Neural crest cell (in vitro differentiated cells): ENCODE measurements at places on chromosomes 2 and 18. TPM values are rescaled to one million over a fixed set of nuclear protein-coding genes. Genes with fewer than 3 reads are reported as not detected.
A peak's percentile ranks its signal among the peaks of the same experiment; 100 is the strongest.

Gene AQP12A
- not detected in 2 replicates for total RNA-seq

Gene FAP
- 0.50 TPM in 1 of 2 replicates, not detected in the other for total RNA-seq

DNA sequence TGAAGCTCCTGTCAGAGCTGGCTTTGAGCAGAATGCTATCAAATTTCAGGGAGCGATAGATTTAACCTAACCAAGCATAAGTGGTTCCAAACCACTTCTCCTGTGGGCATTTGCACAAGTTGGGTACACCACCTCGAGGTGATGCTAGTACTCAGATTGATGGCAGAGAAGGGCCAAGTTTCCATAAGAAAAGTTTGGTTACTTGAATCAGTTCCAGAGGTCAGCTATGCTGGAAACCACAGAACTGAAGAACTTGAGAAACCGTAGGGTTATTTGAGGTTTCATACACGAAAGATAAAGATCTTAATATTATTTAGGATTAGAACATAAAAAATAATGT, 238.2 kb upstream of the SOX11 start:
- DNase-seq: no peak

DNA sequence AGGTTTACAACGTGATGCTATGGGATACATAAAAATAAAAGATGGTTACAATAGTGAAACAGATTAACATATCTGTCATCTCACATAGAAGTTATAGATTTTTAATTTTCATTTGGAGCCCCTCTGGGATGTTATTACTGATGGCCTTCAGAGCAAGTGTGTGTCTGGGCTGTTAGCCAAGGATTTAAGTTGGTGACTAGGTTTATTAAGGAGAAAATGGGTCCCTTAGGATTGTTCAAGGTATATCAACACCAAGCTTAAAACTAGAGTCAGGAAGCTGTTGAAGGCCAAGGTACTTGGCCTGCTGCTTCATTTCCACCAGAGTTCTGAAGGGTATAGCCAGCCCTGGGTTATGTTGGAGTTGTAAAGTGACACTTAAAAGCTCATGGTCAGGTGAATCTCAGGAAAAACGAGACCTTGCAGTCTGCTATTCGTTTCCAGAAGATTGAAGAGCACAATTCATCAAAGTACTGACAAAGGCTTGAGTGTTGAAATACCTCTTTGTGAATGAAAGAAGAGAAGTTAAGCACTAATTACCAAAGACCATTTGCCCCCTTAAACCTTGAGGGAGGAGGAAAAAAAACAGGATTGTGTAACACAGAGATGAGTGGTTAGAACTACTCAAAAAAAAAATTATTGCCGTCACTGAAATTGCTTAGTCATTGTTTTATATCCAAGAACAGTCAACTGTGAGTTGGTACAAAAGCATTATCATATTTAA, 48.4 kb downstream of the MAP2 start:
- DNase-seq: no peak

DNA sequence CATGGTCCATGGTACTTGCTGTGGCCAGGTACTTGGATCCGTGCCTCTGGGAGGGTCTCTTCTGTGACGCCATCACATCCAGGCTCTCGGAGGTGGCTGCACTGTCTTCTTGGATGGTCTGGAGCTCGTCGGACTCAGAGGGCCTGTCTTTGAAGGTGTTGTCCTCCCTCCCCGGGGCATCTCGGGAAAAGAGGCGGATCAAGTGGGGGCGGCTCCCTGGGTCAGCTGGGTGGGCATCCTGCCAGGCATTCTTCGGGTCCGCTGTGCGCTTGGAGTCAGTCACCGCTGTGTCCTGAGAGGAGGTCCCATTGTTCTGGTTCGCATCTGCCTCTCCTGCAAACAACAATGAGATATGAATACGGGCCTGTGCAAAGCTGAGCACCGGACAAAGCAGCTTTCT, 115.6 kb downstream of the MBP start:
- no peak for DNase-seq

Gene IL1RN
- total RNA-seq: not detected in 2 replicates

Gene DCDC2C
- not detected in 2 replicates for total RNA-seq

Gene TWIST2
- 0.96 and 1.1 TPM in 2 replicates for total RNA-seq

GRCh38 chr2:16608661-16609643, 56.7 kb downstream of the CYRIA start:
- DNase-seq: peak; percentile 99

DNA sequence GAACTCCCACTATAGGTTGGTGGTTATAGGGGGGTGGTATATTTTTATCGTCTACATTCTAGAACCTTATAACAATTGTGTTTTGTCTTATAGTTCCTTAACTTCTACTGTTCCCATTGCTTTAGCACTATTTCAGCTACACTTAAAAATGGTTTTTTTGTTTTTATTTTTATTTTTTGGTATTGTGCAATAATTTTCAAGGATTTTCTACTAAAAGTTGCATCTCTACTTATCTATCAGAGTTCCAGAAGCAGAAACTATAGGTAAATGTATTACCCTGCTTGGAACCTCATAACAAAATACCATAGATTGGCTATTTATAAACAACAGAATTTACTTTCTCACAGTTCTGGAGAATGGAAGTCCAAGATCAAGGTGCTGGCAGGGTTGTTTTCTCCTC, 981.6 kb upstream of the CNTNAP5 start:
- no peak for DNase-seq

DNA sequence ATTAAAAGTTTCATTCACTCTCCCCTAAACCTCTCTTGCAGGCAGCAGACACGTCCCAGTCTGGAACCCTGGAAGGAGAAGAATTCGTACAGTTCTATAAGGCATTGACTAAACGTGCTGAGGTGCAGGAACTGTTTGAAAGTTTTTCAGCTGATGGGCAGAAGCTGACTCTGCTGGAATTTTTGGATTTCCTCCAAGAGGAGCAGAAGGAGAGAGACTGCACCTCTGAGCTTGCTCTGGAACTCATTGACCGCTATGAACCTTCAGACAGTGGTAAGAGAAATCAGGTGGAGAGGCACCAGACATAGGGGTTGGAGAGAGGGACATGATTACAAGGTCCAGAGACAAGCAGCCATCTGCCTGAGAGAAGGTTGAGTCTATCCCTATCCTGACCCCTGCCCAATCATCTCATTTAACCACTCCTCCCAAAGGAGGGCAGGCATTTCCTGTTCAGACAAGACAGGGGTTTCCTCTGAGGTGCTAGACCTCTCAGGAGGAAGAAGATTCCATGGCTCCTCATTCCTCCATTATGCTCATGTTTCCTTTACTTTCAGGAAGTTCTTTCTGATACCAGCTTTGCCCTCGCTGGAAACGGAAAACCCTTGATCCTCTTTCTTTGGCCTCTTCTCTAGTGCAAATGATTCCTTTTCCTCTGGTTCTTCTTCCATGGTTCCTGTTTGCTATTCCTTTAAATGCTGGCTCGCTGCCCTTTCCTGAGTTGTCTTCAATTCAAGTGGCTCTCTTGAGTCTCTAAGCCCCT, 15.1 kb downstream of the PLCD4 start:
- DNase-seq: no peak

DNA sequence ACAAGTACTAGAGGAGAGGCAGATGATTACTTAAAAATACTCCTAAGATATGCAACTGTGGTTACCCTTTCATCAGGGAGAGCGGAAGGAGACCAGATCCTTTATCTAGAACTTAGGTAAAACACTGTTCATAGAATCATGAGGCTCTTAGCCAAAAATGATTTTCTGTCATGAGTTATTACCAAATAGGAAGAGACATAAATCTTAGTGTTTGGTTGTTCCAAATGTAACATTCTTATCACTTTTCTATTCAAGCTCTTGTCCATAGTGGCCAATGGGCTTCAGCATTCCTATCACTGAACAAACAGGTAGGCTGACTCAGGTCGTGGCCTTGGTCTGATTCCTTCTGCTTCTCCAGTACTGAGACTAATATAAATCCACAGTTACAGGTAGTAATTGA, 38.5 kb downstream of the RPRD1A start:
- no peak for DNase-seq

Gene CABYR
- total RNA-seq: 9.5 and 11.0 TPM in 2 replicates

Gene AKAIN1
- total RNA-seq: not detected in 2 replicates

- DNase-seq: no peak
Observed at GRCh38 chr2:161045726-161046125, 114.5 kb upstream of the TANK start.

DNA sequence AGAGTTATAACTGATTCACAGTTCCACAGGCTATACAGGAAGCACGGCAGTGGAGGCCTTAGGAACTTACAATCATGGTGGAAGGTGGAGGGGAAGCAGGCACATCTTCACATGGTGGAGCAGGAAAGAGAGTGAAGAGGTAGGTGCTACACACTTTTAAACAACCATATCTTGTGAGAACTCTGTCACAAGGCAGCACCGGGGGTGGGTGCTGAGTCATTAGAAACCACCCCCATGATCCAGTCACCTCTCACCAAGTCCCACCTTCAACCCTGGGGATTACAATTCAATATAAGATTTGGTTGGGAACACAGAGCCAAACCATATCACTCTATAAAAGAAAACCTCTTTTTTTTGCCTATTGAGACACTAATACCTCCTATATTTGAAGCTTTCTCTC, 1108.5 kb upstream of the CDH2 start:
- no peak for DNase-seq

GRCh38 chr18:11951390-11951851, 29.9 kb upstream of the IMPA2 start:
- no peak for DNase-seq

GRCh38 chr18:4801151-4801550, 346.0 kb upstream of the DLGAP1 start:
- no peak for DNase-seq

Gene MC5R
- not detected in 2 replicates for total RNA-seq

- DNase-seq: no peak
Observed at GRCh38 chr2:170157025-170157684, 20.8 kb upstream of the MYO3B start.

GRCh38 chr2:176562359-176563078, 293.3 kb downstream of the MTX2 start:
- no peak for DNase-seq

- DNase-seq: no peak
Observed at GRCh38 chr2:57943315-57943714, 103.3 kb upstream of the VRK2 start.

GRCh38 chr2:33535421-33535820, 59.0 kb downstream of the RASGRP3 start:
- no peak for DNase-seq
